Caco-2 (cell line): ENCODE measurements at places on chromosomes 4 and X.

- DNase-seq: no peak
Measured at GRCh38 chr4:24477919-24478318, 106.4 kb downstream of the DHX15 start.

GRCh38 chr4:751676-752075, 46.0 kb downstream of the PCGF3 start:
- no peak for DNase-seq

GRCh38 chrX:74526764-74527163, 87.7 kb downstream of the RLIM start:
- DNase-seq: no peak

DNA sequence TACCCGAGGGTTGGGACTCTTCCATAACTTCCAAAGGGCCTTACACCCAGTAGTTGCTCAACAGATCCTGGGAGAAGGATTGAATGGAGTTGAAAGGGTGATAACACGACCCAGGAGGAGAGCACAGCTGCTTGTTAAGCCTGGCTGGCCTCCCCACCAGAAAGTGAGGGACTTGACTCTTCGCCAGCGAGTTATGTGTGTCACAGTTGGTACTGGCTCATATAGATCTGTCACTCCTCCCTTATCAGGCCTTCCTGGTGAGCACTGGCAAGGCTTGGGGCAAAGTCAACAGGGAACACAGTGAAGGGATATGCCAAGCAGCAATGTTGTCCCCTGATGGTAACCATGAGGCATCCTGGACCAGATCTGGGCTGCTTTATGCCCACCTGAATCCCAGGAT, 35.8 kb downstream of the APLN start:
- no peak for DNase-seq

DNA sequence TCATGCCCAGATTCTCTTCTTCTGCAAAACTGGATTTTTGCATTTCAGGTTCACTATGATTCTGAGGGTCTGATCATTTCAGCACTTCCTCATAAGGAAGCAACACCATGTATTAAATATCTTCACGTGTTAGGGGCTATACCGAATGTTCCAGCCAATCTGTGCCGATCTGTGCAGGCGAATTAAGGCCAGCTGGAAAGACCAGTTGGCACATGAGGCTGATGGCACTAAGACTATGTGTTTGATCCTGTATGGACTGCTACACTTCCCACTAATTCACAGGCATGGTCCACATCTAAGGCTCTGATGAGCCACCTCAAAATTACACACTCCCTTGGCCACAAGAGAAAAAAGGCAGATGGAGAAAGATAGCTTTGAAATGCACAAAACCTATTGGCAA, 28.8 kb downstream of the KDR start:
- DNase-seq: no peak
